Pericardium fibroblast (primary cell): ENCODE measurements at places on chromosomes 16 and 17. TPM values are rescaled to one million over a fixed set of nuclear protein-coding genes. Genes with fewer than 3 reads are reported as not detected.

DNAJA2 gene
- 43.6 and 45.1 TPM in 2 replicates for total RNA-seq

VASN gene
- total RNA-seq = 214 and 253 TPM in 2 replicates

INCA1 gene
- 0.47 and 1.6 TPM in 2 replicates for total RNA-seq

KCNJ18 gene
- total RNA-seq = not detected in 2 replicates

C1QTNF8 gene
- total RNA-seq = not detected in 2 replicates

CACNA1G gene
- total RNA-seq = 0.60 and 0.82 TPM in 2 replicates

LHX1 gene
- not detected in 2 replicates for total RNA-seq

SEZ6 gene
- not detected in 2 replicates for total RNA-seq

MILR1 gene
- total RNA-seq = 3.0 and 7.0 TPM in 2 replicates

CCDC154 gene
- 0.26 and 0.58 TPM in 2 replicates for total RNA-seq

MT1M gene
- 0.82 TPM in 1 of 2 replicates, not detected in the other for total RNA-seq

MYH2 gene
- 3.5 TPM in 1 of 2 replicates, not detected in the other for total RNA-seq

SDR42E1 gene
- under 0.01 TPM in 1 of 2 replicates, not detected in the other for total RNA-seq

PERCC1 gene
- not detected in 2 replicates for total RNA-seq

NEUROD2 gene
- not detected in 2 replicates for total RNA-seq

FKBP10 gene
- total RNA-seq = 285 and 416 TPM in 2 replicates

CACNG4 gene
- under 0.01 and 1.2 TPM in 2 replicates for total RNA-seq

KRT15 gene
- total RNA-seq = not detected in 2 replicates

TM4SF5 gene
- not detected in 2 replicates for total RNA-seq

PLA2G10 gene
- not detected in 2 replicates for total RNA-seq

CTF1 gene
- total RNA-seq = 2.9 and 5.2 TPM in 2 replicates

CACNG3 gene
- total RNA-seq = not detected in 2 replicates

TMC8 gene
- total RNA-seq = under 0.01 and 0.09 TPM in 2 replicates

ABAT gene
- total RNA-seq = 7.2 and 7.8 TPM in 2 replicates

CHD3 gene
- total RNA-seq = 77.5 and 82.6 TPM in 2 replicates

FZD2 gene
- 19.7 and 22.8 TPM in 2 replicates for total RNA-seq

ADAD2 gene
- not detected in 2 replicates for total RNA-seq

CLDN6 gene
- 0.12 and 0.51 TPM in 2 replicates for total RNA-seq

KRT25 gene
- not detected in 2 replicates for total RNA-seq

SPEM3 gene
- total RNA-seq = not detected in 2 replicates

PRSS22 gene
- total RNA-seq = not detected in 2 replicates

PRDM7 gene
- total RNA-seq = not detected in 2 replicates

IRX3 gene
- total RNA-seq = 11.2 TPM in 2 replicates

TXNL4B gene
- 12.4 and 25.8 TPM in 2 replicates for total RNA-seq

C16orf89 gene
- 0.34 and 0.82 TPM in 2 replicates for total RNA-seq

ANKRD40CL gene
- total RNA-seq = not detected in 2 replicates
